ENCODE measurements at places on chromosomes 2 and 18.

- no peak for DNase-seq
These were observed 78.4 kb downstream of the CSRNP3 start for GRCh38 chr2:165547900-165548299.

DNA sequence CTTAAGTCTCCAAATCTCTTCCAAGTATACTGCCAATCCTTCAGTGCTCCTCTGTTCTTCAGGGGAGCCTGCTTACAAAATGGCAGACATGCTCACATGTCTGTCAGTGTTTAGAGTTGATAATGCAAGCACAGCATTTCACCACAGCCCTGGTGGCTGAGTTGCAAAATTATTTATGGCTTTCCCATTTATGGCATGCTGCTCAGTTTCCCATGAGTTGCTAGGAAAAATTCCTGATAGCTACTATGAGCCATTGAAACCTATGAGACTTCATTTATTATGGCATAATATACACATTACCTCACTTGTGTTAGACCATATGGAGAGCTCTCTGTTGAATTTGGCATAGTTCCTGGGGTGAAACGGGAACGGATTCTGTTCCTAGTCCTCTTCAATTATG lies 448.7 kb upstream of the TCF4 start:
- no peak for DNase-seq

GRCh38 chr18:12701161-12701560 lies 1.4 kb downstream of the CEP76 start:
- peak; percentile 64 for DNase-seq

DNA sequence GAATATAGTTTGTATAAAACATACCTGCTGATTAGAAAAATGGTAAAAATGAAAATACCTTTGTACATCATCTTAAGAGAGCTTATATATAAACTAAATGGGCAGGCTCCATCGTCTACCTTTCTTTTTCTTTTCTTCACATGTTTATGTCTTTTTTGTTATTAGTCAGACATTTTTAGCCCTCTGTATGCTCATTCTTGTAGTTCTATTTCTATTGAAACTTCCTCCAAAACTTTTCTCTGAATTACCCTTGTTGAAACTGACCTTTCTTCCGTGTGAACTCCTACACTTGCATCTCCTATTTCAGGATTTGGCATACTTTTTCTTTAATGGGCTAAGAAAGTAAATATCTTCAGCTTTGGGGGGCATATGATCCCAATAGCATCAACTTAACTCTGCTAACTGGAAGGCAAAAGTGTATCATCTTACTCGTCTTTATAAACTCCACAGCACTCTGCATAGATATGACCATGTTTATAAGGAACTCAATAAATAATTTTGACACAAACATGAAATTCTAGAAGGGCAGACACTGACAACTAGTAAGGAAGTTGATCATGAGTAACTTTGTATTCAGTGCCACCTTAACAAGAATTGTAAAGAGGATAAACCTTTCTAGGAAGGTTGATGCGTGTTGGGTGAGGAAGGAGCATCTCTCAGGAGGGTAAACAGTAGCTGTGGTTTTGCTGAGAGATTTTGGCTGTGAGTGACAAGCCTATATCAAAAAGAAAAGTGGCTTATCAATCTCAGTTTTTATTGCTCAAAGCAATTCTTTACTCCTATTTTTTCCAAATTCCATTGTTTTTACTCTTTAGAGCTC lies 127.6 kb downstream of the PIK3C3 start:
- DNase-seq: no peak

GRCh38 chr2:197713271-197713670 lies 8.1 kb downstream of the MARS2 start:
- no peak for DNase-seq

GRCh38 chr2:222912117-222912516 lies 51.3 kb downstream of the ACSL3 start:
- no peak for DNase-seq

DNA sequence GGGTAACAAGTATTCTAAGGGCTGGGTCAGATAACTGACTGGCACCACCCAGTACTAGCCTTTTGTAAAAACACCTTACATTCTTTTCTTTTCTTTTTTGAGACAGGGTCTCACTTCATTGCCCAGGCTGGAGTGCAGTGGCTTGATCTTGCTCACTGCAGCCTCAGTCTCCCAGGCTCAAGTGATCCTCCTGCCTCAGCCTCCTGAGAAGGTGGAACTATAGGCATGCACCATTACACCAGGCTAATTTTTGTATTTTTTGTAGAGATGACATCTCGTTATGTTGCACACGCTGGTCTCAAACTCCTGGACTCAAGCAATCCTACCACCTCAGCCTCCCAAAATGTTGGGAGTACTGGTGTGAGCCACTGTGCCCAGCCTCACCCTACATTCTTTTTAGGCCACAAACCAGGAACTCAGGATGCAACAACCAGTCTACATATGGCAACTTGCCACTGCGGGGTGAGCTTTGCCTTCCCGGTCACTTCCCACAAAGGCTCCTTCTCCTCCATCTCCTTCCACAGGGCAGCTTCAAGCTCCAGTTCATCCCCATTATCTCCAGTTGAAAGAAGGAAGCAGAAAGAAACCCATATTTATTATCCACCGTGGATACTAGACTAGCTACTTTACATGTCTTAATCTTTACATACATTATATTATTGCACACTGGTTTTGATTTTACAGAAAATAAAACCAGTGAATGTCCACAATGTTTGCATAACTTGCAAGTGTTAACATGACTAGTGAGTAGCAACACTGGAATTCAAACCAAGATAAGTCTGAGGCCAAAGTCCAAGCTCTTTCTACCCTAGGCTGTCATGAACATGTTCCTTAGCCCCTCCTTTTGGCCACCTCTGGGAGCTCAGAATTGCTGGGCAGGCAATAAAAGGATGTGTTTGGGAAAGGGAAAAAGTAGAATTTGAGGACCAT lies 23.7 kb upstream of the AP1S3 start:
- DNase-seq: peak; percentile 63

DNA sequence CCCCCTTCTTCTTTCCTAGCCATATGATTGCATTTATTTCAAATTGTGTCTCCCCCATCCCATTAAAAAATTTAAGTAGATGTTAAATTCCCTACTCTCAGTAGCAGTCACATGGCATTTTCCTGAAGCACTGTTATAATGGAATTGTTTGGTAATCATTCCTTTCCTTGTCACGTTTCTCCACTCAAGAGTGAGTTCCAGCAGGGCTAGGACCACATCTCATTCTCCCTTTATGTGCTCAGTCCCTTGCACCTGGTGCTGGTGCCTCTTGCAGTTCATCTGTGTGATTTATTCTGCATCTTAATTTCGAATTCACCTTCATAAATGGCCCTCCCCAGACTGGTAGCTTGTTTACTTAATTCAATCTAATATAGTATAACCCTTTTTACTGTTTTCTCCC lies 70.3 kb upstream of the NOSTRIN start:
- no peak for DNase-seq

DNA sequence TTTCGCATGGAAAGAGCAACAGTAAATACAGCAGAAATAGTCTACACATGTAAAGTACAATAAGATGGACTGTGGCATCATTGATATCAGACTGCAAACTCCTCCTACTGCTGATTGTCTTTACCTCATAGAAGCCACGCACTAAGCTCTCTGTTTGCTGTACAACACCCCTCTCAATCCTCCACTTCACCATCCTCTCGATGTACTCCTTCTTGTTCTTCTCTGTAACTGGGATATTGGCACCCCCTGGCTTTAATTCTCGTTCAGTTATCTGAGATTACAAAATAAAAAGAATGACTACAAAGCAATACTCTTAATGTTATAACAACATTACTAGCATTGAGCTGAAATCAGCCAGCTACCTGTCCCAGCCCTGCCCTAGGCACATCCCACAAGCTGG lies 49.3 kb upstream of the STK17B start:
- DNase-seq: no peak

DNA sequence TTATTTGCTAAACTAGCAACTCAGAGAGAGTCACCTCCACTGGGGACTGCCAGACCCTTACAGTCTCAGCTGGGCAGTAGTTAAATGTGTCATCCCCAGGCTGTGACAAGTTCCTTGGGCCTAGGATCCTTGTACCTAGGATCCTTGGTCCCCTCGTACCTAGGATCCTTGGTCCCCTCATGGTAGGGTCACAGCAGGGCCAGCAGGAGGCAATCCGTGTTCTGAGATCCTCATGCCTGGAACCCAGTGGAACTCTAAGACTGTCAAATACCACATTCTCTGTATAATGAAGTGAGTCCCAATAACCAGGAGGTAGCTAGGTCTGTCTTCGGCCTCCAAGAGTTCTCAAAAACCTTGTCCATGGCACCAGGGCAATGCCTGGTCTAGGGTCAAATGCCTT lies 60.8 kb downstream of the LYPD6B start:
- DNase-seq: no peak

- DNase-seq: peak; percentile 99
These were observed 12.3 kb upstream of the PTMA start for GRCh38 chr2:231696004-231696367.

DNA sequence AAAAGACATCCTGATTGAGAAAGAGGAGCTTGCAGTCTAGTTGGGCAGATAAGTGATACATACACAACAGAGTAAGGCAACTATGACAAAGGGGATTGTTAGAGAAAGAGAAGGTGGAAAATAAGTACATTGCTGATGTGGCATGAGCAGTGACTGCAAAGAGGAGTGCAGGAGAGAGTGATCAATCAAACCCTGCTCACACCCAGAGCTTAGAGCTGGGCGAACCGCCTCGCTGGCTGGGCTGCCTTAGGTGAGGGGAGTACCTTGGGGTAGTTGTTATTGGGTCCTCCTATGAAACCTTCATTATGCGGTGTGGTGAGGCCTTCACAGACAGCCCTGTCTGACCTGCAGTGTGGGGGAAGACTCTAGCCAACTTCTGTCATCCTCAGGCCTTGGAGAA lies 161.7 kb downstream of the FHOD3 start:
- DNase-seq: no peak

DNA sequence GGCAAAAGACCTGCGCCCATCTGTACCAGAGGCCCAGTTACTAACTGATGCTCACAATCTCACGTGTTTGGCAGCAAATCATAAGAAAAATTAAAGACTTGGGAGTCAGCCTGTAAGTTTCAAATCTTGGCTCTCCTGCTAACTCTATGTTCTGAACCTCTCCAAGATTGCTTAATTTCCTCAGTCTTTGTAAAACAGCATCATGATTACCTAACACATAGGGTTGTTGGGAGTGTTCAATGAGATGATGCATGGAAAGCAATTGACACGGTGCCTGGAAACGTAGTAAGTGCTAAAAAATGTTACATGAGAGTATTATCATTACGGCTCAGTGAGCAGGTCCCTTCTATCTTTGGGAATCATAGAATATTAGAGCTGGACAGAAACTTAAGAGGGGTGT lies 497.6 kb upstream of the TCF4 start:
- no peak for DNase-seq

- DNase-seq: no peak
These were observed 96.9 kb upstream of the ZNF236 start for GRCh38 chr18:76725445-76725844.

GRCh38 chr2:55099493-55099877 lies 49.2 kb upstream of the RTN4 start:
- DNase-seq: no peak

DNA sequence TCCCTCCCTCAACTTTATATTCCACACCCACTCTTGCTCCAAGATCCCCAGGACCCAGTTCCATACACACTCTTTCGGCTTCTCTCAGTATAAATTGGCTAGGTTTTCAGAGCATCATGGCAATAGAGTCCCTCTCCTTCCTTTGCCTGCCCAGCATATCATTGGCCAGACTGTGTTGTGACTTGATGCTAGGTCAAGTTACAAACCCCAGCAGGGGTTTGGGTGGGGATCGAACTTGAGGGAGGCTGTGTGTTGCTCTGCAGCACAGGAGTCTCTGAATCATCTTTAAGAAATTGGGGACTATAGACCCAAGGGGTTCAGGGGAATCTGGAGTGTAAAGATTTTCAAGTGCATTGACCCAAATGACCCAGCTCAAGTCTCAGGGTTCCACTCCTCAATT lies 477.5 kb upstream of the MEIS1 start:
- DNase-seq: no peak

DNA sequence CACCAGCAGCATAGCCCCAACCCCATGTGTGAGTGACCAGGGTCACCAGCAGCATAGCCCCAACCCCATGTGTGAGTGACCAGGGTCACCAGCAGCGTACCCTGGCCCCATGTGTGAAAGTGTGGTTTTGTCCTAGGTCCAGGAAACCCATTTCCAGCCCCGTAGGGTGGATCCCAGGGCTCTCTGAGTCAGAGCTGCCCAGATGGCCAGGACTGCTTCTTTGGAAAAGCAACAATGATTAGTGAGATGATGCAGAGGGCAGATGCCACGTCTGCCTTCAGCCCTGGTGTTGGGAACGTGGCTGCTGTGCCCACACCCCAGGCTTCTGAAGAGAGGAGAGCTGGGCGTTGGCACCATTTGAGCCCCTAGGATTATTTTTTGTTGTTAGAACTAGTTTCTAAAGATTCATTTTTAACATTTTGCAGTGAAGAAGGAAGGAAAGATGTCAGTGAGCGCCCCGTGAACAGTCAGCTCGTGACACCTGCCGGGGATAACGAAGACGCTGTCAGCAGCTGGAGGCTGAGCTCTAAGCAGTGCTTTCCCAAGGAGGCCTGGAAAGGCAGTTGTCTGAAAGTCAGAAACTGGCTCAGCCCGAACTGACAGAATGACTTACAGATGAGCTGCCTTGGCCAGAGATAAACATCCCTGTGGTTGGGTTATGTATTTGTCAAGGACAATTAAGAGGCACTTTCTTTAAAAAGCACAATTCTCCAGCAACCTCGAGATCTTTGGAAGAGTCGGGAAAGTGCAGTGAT lies 32.1 kb upstream of the KCNG2 start:
- DNase-seq: no peak

DNA sequence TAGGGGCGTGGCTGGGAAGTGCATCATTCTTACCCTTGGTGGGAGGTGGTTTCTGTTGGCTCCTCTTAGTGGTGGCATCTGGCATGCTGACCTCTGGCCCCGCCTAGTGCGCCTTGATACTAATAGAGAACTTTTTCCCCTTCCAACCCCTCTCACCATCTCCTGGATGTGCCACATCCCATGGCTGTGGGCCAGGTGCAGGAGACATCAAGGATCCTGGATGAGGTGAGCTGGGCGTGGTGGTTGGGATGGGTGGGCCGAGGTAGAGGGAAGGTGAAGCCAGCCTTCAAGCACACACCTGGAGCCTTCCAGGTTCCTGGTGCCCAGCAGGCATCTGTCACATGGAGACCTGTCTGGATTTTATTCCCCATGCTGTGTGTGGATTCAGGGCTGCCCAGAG lies 149.2 kb downstream of the DYSF start:
- no peak for DNase-seq

- no peak for DNase-seq
These were observed 23.5 kb upstream of the ANXA4 start for GRCh38 chr2:69718338-69718965.

DNA sequence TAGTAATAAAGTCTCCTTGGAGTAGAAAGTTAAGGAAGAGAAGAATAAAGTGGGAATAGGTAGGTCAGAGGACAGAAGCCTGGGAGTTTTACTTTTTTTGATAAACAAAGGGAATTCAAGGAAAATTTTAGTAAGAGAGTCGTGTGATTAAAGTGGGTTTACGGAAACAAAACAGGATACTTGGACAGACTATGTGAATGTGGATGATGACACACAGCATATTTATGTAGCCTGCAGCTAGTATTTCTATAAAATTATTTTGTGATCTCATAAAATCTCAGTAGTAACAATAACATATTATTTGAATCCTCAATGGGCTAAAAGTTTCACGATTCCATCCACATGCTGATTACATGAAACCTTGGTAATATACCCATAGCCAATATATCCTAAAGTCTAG lies 450.7 kb upstream of the PIK3C3 start:
- DNase-seq: no peak

All from trophoblast cell (in vitro differentiated cells and primary cell).